ENCODE measurements at places on chromosomes 13 and 19. TPM values are rescaled to one million over a fixed set of nuclear protein-coding genes. Genes with fewer than 3 reads are reported as not detected.

Gene SLC1A6
- total RNA-seq, result not detected

Gene ZFP82
- total RNA-seq, result 0.78 TPM

Gene C19orf33
- total RNA-seq, result not detected

Gene NDUFA13
- total RNA-seq, result 38.4 TPM

Gene NRTN
- 24.1 TPM for total RNA-seq

Gene ZSCAN18
- 37.4 TPM for total RNA-seq

- H3K4me1 ChIP-seq, result no peaks in the 10 kb centered on the region
- no peak overlapping the region for H3K4me3 ChIP-seq
- H3K27ac ChIP-seq, result no peak overlapping the region
These were observed 357.3 kb downstream of the KLF5 start for GRCh38 chr13:73416093-73416492.

DNA sequence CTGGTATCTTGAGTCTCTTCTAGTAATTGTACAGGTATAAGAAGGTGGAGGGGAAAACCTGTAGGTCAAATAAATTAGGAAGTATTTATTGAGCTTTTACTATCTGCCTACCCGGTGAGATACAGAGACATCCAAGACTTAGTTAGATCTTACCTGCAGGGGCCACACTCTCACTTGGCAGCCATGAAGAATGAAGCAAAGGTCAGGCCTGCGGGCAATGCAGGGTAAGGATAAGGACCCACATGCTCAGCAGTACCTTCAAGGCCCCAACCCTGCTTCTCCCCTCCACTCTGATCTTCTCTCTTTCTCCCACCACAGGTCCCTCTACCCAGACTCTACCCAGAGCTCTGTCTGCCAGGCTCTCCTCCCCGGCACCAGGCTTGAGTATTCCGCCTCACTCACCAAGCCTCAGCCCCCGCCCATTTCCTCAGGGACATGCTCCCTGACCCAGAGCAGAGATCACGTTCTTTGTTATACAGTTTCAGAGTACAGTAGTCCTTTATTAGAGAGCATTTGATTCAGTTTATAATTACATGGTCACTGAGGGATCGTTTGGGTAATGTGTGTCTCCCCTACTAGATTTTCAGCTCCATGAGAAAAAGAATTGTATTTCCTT lies 18.9 kb upstream of the CLDN10 start:
- H3K27ac ChIP-seq, result peak overlapping the region; percentile 60
- no peaks in the 10 kb centered on the region for H3K27me3 ChIP-seq
- H3K4me1 ChIP-seq, result peaks cover 61% of the 10 kb centered on the region
- H3K4me3 ChIP-seq, result no peak overlapping the region
- peak; percentile 63 for DNase-seq

DNA sequence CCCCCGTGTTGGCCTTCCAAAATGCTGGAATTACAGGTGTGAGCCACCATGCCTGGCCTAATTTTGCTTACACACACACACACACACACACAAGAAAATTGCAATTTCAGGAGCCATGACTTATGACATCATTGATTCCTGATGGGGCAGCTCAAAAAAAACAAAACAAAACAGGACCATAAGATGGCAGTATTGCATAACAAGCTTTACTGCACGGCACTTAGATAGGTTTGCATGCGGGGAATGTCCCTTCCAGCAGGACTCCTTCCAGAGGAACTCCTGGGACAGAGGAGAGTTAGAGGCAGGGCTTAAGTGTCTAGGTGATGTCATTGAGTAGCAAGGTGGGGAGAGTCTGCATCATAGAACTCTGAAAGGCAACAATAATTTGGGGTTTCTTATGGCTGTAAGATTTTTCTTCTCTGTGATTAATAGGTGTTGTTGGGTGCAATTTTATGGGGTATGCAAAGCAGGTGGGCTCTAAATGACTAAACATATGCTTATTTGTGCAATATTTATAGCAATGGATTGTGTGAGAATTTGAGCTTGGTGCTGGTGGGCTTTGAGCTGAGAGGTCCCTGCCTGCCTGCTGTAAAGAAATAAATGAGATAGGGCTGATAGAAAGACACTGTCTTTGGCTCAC lies 9.0 kb upstream of the ACSBG2 start:
- no peaks in the 10 kb centered on the region for H3K4me1 ChIP-seq
- H3K4me3 ChIP-seq, result no peak overlapping the region
- H3K27me3 ChIP-seq, result no peaks in the 10 kb centered on the region
- no peak overlapping the region for H3K27ac ChIP-seq
- DNase-seq, result no peak

DNA sequence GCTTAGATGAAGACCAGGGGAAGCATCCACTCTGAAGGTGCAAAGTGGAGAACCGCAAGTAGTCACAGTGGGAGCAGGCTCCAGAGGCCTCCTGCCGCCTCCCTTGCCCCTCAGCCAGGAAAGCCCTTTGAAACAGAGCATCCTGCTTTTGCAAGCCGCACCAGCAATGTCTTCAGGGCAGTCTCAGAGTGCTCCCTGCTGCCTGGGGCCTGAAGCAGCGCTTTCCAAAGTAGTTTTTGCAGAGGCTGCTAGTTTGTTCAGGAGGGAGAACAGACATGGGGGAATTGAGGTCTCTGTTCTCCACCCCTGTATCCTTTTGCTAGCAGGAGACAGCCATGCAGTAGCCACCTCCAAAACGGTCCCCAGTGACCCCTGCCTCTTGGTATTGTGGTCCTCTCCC lies 15.8 kb upstream of the POP4 start:
- H3K27me3 ChIP-seq, result no peaks in the 10 kb centered on the region
- no peak overlapping the region for H3K27ac ChIP-seq
- H3K4me3 ChIP-seq, result no peak overlapping the region
- no peak for DNase-seq
- H3K36me3 ChIP-seq, result no peaks in the 10 kb centered on the region

DNA sequence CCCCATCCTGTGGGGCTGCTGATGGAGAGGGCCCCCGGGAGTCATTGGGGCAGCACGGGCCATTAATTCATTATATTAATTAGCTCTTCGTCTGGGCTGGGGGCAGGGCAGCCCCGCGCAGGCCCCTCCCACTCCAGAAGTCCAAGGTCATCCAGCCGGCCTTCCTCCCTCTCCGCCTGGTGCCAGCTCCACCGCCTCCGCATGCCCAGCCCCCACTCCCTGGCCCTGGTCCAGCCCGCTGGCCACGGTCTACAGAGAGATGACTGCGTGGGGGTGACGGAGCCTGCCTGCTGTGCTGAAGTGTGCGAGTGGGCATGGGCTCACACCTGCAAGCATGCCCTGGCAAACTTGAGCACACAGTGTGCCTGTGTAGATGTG lies 8.8 kb downstream of the IGLON5 start:
- H3K4me1 ChIP-seq, result no peaks in the 10 kb centered on the region
- H3K27me3 ChIP-seq, result no peaks in the 10 kb centered on the region
- no peak overlapping the region for H3K27ac ChIP-seq
- H3K4me3 ChIP-seq, result no peak overlapping the region
- peak; percentile 18 for DNase-seq

- peak; percentile 86 for DNase-seq
- H3K4me3 ChIP-seq, result no peak overlapping the region
- no peaks in the 10 kb centered on the region for H3K27me3 ChIP-seq
- peak overlapping the region; percentile 66 for H3K27ac ChIP-seq
These were observed 18.6 kb upstream of the STRN4 start for GRCh38 chr19:46764817-46765291.

GRCh38 chr19:49427855-49428546 lies 2.8 kb downstream of the GFY start:
- H3K4me3 ChIP-seq, result no peak overlapping the region
- peaks cover 24% of the 10 kb centered on the region for H3K4me1 ChIP-seq
- no peak for DNase-seq
- no peaks in the 10 kb centered on the region for H3K36me3 ChIP-seq

Data from body of pancreas (tissue), 4 donors.